ENCODE measurements at places on chromosomes 1 and 21.
A peak's percentile ranks its signal among the peaks of the same experiment; 100 is the strongest.

- no peak overlapping the region for H3K4me3 ChIP-seq
- H3K27me3 ChIP-seq = no peaks in the 10 kb centered on the region
- no peak for DNase-seq
- peaks cover 8% of the 10 kb centered on the region for H3K4me1 ChIP-seq
Measured at GRCh38 chr21:46248422-46248782, 19.8 kb upstream of the LSS start.

DNA sequence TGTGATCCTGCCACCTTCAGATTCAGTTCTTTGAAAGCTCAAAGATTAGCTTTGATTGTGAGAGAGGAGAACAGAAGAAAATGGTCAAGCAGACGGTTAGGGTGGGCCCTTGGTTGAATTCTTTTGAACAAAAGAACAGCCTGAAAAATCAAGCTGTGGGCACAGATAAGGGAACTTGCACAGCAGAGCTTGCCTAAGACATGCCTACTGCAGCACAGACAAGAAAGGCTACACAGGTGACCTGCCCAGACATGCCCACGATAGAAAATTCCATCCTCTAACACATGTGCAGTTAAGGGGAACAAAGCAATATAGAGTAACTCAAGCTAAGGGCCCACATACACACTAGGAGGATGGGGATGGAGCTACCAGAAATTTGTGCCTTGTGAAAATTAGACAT is 512.5 kb upstream of the LRRC7 start:
- no peaks in the 10 kb centered on the region for H3K4me1 ChIP-seq
- peaks cover 3% of the 10 kb centered on the region for H3K36me3 ChIP-seq
- DNase-seq = no peak
- no peak overlapping the region for H3K4me3 ChIP-seq
- H3K27me3 ChIP-seq = no peaks in the 10 kb centered on the region
- no peak overlapping the region for H3K27ac ChIP-seq

GRCh38 chr1:117877823-117878222 is 51.6 kb downstream of the GDAP2 start:
- H3K4me3 ChIP-seq = no peak overlapping the region
- peaks cover 35% of the 10 kb centered on the region for H3K36me3 ChIP-seq
- no peaks in the 10 kb centered on the region for H3K4me1 ChIP-seq

DNA sequence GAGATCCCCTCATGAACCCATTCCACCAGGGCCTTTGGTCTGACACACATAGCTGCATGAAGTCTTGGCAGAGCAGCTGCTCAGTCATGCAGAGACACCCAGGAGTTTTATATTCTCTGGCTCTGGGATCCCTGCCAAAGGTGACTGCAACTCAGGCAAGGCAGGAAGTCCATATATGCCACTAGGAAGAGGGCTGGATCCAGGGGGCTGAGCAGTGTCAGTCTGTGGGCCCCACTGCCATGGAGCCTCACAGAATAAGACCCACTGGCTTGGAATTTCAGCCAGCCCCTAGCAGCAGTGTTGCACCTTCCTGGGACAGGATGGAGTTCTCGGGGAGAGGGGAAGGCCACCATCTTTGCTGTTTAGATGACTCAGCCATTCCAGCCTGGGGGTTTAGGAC is 199.7 kb downstream of the TBX15 start:
- H3K36me3 ChIP-seq = no peaks in the 10 kb centered on the region
- DNase-seq = no peak
- no peaks in the 10 kb centered on the region for H3K4me1 ChIP-seq
- H3K27ac ChIP-seq = no peak overlapping the region

DNA sequence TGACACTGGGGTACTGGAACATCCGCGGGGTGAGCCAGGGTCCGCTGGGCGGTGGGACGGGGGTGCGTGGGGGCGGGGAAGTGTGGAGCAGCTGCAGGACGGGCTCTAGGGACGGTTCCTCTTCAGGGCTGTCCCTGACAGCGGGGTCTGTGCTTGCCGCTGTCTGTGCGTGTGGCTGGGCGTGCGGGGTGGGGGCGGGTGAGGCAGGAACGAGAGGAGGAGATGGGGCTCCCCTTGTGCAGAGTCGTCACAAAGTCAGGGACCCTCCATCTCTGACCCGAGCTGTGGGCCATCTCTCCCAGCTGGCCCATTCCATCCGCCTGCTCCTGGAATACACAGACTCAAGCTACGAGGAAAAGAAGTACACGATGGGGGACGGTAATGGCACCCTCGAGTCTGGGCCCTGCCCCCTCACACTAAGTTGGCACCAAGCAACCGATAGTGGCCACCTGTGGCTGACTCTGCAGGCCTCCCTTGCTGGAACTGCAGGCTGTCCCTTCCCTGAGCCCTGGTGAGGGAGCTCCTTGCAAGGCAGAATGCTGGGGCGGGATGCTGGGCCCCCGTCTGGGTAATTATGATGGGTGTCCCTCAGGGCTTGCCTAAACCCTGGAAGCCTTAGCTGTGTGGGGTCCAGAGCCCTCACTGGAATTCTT is 392 bp downstream of the GSTM2 start:
- peak overlapping the region; percentile 54 for H3K4me3 ChIP-seq
- H3K4me1 ChIP-seq = peaks cover 13% of the 10 kb centered on the region
- no peak for DNase-seq
- H3K27me3 ChIP-seq = no peaks in the 10 kb centered on the region

GRCh38 chr21:46142582-46143473 is 12.6 kb downstream of the FTCD start:
- H3K36me3 ChIP-seq = no peaks in the 10 kb centered on the region
- no peak for DNase-seq
- H3K27me3 ChIP-seq = peaks cover 8% of the 10 kb centered on the region
- H3K4me3 ChIP-seq = no peak overlapping the region
- H3K4me1 ChIP-seq = peaks cover 8% of the 10 kb centered on the region

- no peaks in the 10 kb centered on the region for H3K36me3 ChIP-seq
- H3K27ac ChIP-seq = no peak overlapping the region
- H3K27me3 ChIP-seq = peaks cover 6% of the 10 kb centered on the region
- no peak overlapping the region for H3K4me3 ChIP-seq
- DNase-seq = no peak
Measured at GRCh38 chr1:245337829-245338484, 183.2 kb downstream of the KIF26B start.

DNA sequence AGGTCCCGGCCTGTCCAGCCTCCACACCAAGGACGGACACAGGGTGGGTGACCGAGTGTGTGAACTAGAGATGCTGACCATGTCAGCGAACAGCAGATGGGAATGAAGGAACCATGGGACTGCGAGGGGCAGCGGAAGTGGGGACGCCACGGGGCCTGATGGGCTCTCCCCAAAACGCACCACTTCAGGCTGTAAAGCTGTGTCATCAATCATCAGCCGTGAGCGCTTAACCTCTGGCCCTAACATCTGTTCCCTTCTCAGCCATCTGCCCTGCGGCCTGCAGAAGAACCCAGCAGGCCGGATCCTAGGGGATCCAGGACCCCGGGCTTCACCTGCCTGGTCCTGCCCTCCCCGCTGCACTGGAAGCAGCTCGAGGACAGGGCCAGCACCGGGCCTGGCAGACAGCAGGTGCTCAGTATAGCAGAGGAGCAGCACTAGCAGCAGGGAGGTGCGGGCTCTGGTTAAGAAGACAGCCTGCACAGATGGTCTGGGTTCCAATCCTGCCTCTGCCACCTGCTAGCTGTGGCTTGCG is 58.7 kb downstream of the DMRTB1 start:
- H3K27ac ChIP-seq = no peak overlapping the region
- no peak for DNase-seq
- peaks cover 2% of the 10 kb centered on the region for H3K36me3 ChIP-seq

DNA sequence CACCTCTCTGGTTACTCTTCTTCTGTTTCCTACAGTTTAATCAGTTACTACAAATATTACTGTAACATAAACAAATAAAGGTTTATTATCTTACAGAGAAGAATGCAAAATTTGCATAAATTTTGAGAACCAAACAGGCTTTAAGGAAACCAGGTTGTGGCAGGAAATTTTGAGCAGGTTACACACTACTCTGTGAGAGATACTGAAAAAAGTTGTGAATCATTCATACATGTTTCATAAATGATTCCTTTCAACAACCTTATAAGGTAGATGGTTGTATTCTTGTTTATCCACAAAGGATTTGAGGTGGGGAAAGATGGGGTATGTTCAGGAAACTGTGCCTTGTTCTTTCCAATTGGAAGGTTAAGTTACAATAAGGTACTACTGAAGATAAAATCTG is 58.6 kb downstream of the MAST2 start:
- DNase-seq = no peak
- H3K36me3 ChIP-seq = no peaks in the 10 kb centered on the region
- peak overlapping the region; percentile 1 for H3K27ac ChIP-seq
- no peak overlapping the region for H3K4me3 ChIP-seq
- peaks cover 14% of the 10 kb centered on the region for H3K4me1 ChIP-seq

DNA sequence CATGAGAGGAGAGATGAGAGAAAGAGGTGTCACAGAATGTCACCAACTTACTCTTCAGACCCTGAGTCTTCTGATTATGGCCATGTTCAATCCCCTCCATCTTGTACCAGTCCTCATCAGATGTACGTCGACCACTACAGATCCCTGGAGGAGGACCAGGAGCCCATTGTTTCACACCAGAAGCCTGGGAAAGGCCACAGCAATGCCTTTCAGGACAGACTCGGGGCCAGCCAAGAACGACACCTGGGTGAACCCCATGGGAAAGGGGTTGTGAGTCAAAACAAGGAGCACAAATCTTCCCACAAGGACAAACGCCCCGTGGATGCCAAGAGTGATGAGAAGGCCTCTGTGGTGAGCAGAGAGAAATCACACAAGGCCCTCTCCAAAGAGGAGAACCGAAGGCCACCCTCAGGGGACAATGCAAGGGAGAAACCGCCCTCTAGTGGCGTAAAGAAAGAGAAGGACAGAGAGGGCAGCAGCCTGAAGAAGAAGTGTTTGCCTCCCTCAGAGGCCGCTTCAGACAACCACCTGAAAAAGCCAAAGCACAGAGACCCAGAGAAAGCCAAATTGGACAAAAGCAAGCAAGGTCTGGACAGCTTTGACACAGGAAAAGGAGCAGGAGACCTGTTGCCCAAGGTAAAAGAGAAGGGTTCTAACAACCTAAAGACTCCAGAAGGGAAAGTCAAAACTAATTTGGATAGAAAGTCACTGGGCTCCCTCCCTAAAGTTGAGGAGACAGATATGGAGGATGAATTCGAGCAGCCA is 8.0 kb downstream of the ELOA start:
- no peak overlapping the region for H3K27ac ChIP-seq
- no peaks in the 10 kb centered on the region for H3K27me3 ChIP-seq
- peaks cover 74% of the 10 kb centered on the region for H3K36me3 ChIP-seq
- H3K4me3 ChIP-seq = no peak overlapping the region

DNA sequence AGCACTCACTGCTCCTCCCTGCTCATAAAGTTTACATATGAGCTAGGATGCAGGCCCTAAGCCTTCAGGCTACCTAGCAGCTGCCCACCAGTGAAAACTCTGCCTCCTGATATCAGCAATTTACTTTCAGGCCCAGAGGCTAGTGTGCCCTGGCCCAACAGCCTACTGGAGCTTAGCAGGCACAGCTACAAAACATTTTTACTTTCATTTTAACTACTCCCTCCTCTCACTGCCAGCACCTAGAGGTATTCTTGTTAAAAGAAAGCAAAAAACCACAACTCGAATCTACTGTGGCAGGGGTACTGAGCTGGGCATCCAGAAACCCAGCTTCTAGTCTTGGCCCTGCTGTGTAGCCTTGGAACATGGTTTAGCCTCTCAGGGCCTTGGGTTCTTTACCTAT is 5.8 kb upstream of the LORICRIN start:
- peak overlapping the region; percentile 42 for H3K27ac ChIP-seq
- H3K4me3 ChIP-seq = no peak overlapping the region
- H3K4me1 ChIP-seq = no peaks in the 10 kb centered on the region
- H3K36me3 ChIP-seq = no peaks in the 10 kb centered on the region
- peaks cover 52% of the 10 kb centered on the region for H3K27me3 ChIP-seq

DNA sequence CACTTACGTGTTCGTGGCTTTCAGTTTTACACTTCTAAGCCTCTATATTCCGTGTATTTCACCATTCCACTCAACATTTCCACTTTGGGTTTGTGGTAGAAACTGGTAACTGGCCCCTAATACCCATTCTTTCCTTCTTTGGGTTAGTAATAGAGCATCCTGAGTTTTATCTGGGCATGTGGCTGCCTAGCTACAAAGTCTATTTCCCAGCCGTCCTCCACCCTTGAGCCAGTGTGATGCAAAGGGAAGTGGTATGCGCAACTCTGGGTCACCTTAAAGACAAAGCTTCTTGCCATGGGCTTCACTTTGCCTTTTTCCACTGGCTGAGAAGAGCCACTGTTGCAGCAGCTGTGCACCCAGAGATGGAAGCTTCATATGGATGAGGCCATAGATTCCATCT is 73.9 kb downstream of the LAMC2 start:
- H3K36me3 ChIP-seq = no peaks in the 10 kb centered on the region
- DNase-seq = no peak
- H3K4me3 ChIP-seq = no peak overlapping the region
- peaks cover 28% of the 10 kb centered on the region for H3K27me3 ChIP-seq
- H3K27ac ChIP-seq = no peak overlapping the region
- no peaks in the 10 kb centered on the region for H3K4me1 ChIP-seq

- H3K4me1 ChIP-seq = peaks cover 9% of the 10 kb centered on the region
- no peak overlapping the region for H3K27ac ChIP-seq
- no peak overlapping the region for H3K4me3 ChIP-seq
- DNase-seq = no peak
Measured at GRCh38 chr1:220873868-220874655, 5.2 kb upstream of the HLX start.

- peak overlapping the region; percentile 88 for H3K27ac ChIP-seq
- peak overlapping the region; percentile 45 for H3K4me3 ChIP-seq
- peaks cover 82% of the 10 kb centered on the region for H3K36me3 ChIP-seq
- peaks cover 30% of the 10 kb centered on the region for H3K4me1 ChIP-seq
- DNase-seq = no peak
- H3K27me3 ChIP-seq = no peaks in the 10 kb centered on the region
Measured at GRCh38 chr21:46254208-46254975, 25.8 kb upstream of the LSS start.

- H3K36me3 ChIP-seq = peaks cover 2% of the 10 kb centered on the region
- no peak for DNase-seq
- no peak overlapping the region for H3K4me3 ChIP-seq
Measured at GRCh38 chr21:39661740-39662139, 49.0 kb downstream of the B3GALT5 start.

GRCh38 chr1:96519851-96520578 is 201.6 kb upstream of the PTBP2 start:
- no peaks in the 10 kb centered on the region for H3K4me1 ChIP-seq
- no peaks in the 10 kb centered on the region for H3K27me3 ChIP-seq
- no peaks in the 10 kb centered on the region for H3K36me3 ChIP-seq
- H3K27ac ChIP-seq = no peak overlapping the region

GRCh38 chr1:173409613-173410012 is 67.5 kb upstream of the PRDX6 start:
- peak overlapping the region; percentile 40 for H3K4me3 ChIP-seq
- peaks cover 19% of the 10 kb centered on the region for H3K36me3 ChIP-seq
- peaks cover 25% of the 10 kb centered on the region for H3K4me1 ChIP-seq

GRCh38 chr1:210456731-210457255 is 128.1 kb downstream of the HHAT start:
- no peak overlapping the region for H3K27ac ChIP-seq
- H3K36me3 ChIP-seq = peaks cover 4% of the 10 kb centered on the region
- no peak overlapping the region for H3K4me3 ChIP-seq
- no peak for DNase-seq

DNA sequence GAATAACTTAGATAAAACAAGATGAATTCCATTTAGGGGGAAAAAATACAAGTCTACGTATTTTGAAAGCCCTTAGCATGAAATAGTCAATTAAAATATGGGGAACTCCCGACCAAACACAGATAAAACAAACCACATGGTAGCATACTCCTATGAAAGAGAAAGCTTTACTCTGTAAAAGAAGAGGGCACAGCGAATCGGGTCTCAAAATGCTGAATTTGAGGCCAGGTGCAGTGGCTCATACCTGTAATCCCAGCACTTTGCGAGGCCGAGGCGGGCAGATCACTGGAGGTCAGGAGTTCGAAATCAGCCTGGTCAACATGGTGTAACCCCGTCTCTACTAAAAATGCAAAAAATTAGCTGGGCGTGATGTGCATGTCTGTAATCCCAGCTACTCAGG is 116.9 kb upstream of the TIAM1 start:
- no peak for DNase-seq
- H3K27me3 ChIP-seq = no peaks in the 10 kb centered on the region
- H3K4me1 ChIP-seq = no peaks in the 10 kb centered on the region
- H3K27ac ChIP-seq = no peak overlapping the region

All from effector memory CD8-positive, alpha-beta T cell (primary cell).